ENCODE measurements at places on chromosomes 12 and 14. TPM values are rescaled to one million over a fixed set of nuclear protein-coding genes. Genes with fewer than 3 reads are reported as not detected.
A peak's percentile ranks its signal among the peaks of the same experiment; 100 is the strongest.

- no peak for DNase-seq
These were observed 77.3 kb upstream of the LTA4H start for GRCh38 chr12:96112733-96113132.

DNA sequence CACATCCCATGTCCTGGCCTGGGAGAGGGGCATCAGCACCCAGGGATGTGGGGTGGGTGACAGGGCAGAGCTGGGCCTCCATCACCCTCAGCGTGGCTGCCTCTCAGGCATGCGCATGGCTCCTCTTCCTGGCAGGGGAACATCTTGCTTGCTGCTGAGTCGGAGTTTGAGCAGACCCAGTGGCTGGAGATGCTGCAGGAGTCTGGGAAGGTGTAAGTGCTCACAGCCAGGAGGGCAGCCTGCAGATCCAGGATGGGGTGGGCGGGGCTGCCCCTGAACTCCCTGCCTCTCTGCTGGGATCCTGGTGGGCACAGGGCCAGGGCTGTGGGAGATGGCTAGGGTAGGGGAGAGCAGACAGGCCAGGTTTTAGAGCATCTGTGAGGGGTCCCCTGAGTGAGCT, 16.2 kb downstream of the PLEKHD1 start:
- DNase-seq, result no peak

DNA sequence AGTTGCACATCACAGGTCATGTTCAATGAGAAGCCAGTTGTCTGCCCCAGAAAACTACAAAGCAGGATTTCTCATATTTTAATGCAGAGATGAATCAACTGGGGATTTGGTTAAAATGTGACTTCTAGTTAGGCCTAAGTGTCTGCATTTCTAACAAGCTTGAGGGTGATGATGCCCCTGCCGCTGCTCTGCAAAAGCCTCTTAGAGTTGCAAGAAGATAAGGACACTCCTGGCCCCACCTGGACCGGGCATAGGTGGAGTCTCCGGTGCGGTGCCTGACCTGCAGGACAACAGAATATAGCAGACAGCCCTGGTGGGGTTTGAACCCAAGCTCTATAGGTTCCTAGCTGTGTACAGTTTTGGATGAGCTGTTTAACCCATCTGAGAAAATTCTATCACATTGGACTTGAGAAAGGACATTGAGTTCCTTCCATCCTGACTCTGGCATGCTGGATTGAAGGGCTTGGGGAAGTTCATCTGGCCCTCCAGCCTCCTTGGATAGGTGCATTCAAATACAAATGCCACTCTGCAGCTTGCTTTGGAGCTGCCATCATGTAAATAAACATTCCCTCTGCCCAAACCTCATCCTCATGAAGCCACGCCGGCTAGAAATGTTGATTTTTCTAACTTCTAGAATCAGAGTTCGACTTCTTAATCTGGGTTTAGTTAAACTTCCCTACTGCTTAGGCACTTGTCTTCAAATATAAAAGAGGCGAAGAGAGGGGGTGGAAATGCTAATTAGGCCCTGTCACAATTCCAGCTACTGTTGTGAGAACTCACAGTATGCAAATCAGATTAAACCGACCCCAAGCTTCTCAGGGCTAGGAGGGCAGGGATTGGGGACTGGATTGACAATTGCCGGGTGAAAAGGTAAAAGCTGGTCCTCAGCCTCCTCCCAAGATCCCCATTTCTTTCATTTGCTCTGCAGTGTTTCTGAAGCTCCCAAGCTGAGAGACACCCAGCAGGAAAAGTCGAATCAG, 1225.6 kb downstream of the VRK1 start:
- no peak for DNase-seq

DNA sequence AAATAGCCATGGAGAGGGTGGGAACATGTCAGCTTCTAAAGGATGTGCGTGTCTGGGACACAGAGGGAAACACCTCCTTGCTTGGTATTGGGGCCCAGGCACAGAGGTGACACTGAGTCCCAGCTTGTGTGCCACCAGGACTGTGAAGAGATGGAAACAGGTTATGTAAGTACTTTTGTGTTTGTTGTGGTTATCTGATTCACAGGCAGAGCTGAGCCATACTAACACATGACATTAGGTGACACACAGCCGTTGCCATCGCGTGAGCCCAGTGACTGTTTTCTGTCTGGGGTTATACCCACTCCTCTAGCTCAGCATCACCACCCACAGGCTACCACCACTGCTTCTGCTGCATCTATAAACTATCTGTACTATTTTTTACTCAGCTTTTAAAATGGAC, 12.1 kb upstream of the FLVCR2 start:
- DNase-seq, result no peak

DNA sequence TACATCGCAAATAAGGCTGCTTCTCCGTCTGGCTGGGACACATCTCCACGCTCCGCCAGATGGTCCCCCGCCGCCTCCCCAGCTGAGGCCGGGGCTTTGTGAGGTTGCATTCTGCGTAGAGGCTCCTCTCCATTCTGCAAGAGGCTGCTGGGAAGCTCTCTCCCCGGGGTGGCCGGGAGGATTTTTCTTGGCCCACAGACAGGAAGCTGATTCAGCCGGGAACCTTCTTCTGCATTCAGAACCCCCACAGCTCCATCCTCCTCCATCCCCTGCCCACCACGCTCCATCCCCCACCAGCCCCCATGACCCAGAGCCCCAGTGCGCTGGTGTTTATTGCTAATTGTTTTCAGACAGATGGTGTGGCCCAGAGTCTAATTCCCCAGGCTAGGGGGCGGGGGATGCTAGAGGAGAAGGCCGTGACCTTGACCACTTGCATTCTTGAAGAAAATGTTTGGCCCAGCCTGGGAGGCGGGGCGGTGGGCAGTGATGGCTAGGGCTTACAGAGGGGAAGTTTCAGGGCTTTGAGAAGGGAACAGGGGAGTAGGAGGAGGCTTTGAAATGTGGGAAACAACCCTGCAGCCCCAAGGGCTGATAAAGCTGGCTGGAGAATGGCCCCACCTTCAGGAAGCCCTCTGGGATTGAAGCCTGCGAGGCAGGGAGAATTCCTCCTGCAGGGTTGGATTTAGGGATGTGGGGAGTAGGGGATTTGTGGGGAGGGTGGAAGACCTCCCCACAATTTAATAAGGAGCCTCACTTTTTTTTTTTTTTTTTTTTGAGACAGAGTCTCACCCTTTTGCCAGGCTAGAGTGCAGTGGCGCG, 88.5 kb upstream of the NCOR2 start:
- DNase-seq, result no peak

GRCh38 chr12:131603106-131603938, 107.6 kb upstream of the SFSWAP start:
- DNase-seq, result no peak

DNA sequence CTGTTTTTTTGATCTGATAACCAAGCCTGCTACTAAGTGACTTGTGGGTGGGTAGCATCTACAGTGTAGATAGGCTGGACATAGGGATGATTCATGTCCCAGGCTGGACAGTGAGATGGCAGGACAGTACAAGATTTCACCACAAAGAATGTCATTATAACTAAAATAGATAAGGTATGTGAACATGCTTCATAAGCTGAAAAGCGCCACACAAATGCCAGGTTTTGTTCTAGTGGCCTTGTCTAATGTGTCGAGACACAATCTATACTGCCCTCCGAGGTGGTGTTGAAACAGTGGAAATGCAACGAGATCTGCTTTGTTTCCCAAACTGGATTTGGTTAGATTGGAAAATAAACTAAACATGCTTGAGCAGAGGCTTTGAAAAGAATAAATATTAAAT, 4.4 kb downstream of the LGALS3 start:
- peak; percentile 70 for DNase-seq

GRCh38 chr14:74685921-74686678, 26.8 kb downstream of the AREL1 start:
- no peak for DNase-seq

DNA sequence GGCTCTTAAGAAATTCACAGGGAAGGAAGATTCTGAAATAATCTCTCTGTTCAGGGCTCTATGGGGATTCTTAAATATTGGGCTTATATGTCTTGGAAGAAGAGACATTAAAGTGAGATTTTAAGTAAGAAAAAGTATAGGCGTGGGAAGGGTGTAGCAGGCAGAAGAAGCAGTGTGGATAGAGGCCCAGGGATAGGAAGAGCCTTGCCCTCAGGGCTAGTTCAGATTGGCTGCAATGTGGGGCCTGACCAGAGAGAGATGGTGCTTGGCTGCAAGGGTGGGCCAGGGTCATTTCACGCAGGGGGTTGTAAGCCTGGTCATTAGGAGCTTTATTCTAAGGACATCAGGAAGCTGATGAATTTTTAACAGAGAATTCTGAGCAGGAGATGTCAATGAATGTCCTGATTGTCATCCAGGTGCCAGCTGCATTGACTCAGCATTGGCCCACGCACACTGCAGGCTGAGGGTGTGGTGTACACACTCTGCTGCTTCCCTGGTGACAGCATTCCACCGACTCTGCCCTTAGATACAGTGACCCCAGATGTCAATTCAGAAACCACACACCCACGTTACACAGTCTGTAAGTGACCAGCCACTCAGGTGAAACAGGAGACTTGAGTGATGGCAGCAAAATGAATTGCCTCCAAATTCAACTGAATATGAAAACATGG, 582.5 kb downstream of the NRXN3 start:
- DNase-seq, result no peak

- no peak for DNase-seq
These were observed 70.9 kb upstream of the EEA1 start for GRCh38 chr12:93000026-93000425.

DNA sequence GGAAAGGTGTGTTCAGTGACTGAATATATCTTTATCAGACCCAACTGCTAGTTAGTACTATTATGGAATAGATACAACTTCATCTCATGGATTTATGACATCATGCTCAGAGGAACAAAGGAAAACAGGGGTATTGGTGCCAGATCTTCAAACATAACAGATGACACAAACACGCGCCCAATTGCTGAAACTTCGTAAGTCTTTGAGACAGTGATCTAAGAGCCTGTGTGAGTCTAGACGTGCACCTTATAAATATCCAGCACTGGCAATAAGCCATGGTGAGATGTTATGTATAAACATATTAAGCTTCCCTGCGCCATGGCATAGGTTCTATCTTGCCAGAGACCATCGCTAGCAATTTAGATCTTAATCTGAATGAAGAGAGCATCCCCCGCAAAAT, 42.2 kb upstream of the NR2C1 start:
- no peak for DNase-seq

DNA sequence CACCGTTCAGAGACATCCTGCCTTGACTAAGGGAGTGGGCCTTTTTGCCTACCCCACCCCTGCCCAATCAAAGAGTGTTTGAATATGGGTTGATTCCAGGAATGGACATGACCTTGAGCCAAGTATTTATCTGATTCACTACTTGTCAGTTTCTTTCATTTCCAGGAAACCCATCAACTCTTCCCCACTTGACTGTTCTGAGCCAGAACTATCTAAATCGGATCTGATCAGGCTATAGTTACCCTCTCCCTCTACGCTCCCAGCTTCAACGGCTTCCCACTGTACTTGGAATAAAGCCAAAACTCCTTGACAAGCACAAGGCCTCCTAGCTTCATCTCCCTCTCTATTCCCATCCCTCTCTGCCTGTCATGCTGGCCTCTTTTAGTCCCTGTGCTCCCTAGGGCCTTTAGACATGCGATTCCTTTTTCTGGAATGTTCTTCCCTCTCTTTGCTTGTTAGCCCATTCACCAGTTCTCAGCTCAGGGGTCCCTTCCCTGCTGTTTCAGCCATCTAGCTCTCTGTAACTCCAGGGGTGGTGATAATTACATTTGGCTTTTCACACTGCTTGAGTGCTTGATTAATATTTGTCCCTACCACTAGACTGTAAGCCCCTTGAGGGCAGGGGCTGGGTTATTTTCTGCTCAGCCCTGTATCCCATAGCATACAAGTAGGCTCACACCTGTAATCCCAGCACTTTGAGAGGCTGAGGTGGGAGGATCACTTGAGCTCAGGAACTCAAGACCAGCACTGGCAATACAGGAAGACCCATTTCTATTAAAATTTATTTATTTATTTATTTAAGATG, 5.5 kb upstream of the ITPK1 start:
- DNase-seq, result no peak

- DNase-seq, result no peak
These were observed 69.5 kb downstream of the BTG1 start for GRCh38 chr12:92076101-92076500.

- no peak for DNase-seq
These were observed 37.3 kb upstream of the ZDHHC17 start for GRCh38 chr12:76726626-76727025.

DNA sequence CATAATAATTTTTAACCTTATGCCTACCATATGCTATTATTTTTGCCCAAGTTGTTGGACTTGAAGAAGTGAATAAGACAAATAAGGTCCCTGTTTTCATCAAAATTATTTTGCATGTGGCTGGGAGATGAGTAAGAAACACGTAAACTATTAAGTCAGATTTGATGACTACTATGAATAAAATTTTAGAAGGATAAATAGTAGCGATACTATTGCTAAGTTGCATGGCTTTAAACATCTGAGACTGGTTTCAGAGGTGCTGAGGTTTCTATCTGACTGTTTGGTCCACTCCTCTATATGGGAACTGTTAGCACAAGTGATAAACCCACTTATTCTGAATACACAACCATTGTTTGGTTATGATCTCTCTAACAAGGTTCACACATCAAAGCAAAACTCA, 674.3 kb upstream of the MDGA2 start:
- DNase-seq, result no peak

DNA sequence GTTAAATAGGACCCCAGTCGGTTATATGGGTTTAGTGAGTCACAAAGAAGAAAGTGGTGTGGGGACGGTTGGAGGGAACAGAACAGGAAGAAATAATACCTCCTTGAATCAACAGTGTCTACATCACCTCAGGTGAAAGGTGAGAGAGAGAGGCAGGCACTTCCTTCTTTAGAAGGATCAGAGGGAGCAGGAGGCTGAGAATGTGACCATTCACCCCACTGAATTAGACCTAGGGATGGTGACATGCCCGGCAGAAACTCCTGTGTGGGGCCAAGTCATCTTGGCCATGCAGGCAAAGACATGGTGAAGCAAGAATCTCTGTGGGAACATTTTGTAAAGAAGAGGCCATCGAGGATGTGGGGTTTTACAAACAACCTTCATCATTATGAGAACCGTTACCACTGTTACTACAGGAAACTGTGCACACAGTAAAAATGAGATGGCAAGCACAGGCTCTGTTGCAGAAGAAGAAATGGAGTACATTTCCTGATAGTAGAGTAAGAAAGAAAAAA, 1196.9 kb downstream of the VRK1 start:
- no peak for DNase-seq

DNA sequence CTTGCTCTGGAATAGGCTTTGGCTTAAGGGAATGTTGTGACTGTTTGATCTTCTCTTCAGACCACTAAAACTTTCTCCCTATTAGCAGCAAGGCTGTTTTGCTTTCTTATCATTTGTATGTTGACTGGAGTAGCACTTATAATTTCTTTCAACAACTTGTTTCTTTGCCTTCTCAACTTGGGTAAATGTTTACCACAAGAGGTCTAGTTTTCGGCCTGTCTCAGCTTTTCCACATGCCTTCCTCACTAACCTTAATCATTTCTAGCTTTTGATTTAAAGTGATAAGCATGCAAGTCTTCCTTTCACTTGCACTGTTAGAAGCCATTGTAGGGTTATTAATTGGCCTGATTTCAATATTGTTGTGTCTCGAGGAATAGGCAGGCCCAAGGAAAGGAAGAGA, 126.7 kb upstream of the AEBP2 start:
- no peak for DNase-seq

GRCh38 chr12:93699271-93700145, 22.3 kb downstream of the CRADD start:
- DNase-seq, result no peak

GRCh38 chr12:91781114-91781513, 364.5 kb downstream of the BTG1 start:
- no peak for DNase-seq

HNF1A gene
- not detected for total RNA-seq

DTD2 gene
- 20.6 TPM for total RNA-seq

KRT74 gene
- total RNA-seq, result not detected

PDZRN4 gene
- not detected for total RNA-seq

LBHD2 gene
- not detected for total RNA-seq

BLOC1S1 gene
- 56.2 TPM for total RNA-seq

CDKN3 gene
- 32.9 TPM for total RNA-seq

All from dermis microvascular lymphatic vessel endothelial cell (primary cell).